T1000 (cell line): ENCODE measurements at places on chromosomes 12 and 14.

- DNase-seq, result no peak
These were observed 381.5 kb upstream of the STXBP6 start for GRCh38 chr14:25431211-25432076.

DNA sequence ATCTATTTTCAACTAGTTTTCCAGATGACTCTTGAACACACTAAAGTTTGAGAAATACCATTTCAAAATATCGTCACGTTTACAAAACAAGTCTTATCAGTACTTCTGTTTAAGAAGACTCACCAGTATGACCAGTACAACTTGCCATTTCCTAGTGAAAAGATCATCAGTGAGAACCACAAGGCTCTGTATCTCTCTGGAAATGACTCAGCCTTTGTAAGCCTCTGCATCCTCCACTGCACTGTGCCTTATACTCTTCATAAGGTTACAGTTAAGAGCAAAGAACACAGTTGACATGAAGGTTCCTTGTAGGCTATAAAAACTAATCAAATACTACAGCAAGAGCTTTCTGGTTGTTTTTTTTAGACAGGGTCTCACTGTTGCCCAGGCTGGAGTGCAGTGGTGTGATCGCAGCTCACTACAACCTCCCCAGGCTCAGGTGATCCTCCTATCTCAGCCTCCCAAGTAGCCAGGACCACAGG is 5.7 kb upstream of the VTI1B start:
- DNase-seq, result no peak

DNA sequence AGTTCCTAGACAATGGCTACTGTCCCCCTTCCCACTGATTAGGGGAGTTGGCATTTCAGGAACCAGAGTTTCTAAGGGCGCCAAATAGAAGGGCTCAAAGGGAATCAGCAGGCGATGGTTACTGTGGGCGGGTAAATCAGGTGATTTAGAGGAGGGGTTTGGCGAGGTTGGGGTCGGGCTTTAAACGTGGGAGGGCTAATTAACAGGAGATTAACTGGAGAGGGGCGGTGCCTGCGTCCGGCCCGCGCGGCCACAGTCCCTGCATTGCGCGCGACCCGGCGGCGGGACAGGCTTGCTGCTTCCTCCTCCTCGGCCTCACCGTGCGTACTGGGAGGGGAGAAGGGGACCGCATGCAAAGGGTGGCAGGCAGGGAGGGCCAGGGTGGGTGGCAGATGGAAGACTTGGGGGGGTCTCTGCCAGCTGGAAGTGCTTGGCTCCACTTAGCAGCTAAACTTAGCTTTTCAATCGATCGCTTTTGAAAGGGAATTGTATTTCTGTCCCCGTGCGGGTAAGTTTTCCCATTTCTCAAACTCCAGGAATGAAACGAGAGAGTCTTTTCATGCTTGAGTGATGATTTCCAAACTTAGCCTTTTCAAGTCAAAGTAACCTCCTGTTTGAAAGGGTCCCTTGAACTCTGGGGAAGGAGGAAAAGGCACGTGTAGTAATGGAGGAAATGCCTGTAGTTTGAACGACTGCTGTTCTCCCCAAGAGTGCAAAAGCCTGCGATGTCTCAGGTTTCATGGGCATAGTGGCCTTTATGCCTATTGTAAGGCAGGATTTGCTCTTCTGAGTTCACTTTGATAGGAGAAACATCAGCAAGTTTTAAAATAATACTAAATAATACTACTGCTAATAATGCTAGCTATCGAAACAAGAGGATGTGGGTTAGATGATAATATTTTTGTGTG is at the start of gene MGST1:
Gene MGST1, plus strand, starts transcription at position 255 of the 908 bp plus-strand sequence. CDS start 6,608 bp downstream, outside the sequence.
- no peak for DNase-seq

DNA sequence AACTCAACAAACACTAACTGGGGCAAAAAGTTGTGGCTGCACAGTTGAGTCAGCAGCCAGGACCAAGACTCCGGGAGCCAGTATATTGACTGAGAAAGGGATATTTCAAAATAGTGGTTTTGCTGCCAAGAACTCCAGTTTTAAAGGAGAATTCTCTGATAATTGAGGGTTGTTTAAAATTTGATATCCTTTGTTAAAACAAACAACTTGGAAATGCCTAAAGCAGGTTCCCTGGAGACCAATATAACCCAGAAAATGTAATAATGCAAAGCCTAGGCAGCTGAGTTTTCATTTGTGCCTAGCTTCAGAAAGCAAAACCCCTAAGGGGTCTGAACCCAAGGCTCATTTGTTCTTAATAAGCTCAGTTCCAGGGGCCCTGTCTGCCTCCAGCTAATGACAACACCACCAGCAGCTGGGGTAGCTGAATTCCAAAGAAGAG is 311.7 kb upstream of the CCDC196 start:
- no peak for DNase-seq

DNA sequence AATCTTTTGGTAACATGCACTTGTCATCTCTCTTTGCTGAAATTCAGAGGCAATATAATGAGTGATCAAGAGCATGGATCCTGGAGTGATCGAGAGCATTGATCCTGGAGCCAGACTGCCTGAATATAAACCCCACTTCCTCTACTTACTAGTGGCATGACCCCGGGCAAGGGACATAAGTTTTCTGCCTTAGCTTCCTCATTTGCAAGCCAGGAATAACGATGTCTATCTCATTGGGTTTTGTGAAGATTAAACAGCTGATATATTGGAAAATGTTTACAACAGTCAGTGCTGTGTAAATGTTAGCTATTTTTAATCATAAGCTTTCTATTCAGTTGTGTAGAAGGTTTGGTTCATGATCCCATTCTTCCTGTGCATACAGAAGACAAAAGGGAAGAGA is 2.4 kb upstream of the CSRNP2 start:
- no peak for DNase-seq

- DNase-seq, result no peak
These were observed 98.7 kb downstream of the ASCL4 start for GRCh38 chr12:107873223-107873622.

GRCh38 chr14:75976826-75977581 is 4.8 kb downstream of the TGFB3 start:
- DNase-seq, result no peak

DNA sequence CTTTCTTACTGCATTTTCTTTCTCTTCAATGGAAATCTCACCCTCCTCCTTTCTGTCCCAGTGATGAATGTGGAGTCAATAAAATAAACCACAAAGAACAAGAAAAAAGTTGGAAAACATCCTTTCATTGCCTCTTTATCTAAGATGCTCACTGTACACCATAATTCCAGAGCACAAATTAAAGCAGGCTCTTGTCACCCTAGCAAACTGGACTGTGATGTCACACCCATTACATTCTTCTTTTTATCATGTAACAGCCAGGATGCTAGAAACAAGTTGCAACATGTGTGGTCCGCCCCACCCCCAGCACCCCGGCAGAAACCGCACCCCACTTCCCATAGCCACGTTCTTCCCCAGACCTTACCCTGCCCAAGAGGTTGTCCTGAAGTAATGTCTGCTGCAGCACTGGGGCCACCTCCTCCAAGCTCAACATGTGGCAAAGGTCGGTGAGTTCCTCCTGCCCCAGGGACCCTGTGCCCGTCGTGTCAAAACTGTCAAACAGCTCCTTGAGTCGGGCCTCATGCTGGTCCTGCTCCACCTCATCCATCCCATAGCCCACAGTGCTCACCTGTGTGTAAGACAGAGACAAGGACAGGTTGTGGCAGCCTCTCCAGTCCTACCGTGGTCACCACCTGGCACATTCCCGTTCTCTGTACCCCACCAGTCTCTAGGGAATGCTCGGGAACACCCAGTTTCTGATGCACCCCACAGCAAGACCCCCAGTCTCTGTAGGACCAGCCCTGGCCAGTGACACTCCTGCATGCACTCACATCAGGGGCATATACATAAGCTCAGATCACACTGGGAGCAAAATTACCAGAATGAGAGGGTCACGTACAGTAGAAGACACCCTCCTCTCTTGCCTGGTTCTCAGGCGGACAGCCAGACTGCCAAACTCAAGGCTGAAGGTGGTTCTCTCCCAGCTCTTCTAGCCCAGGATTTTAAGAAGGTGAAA is 9.2 kb downstream of the NIN start:
- no peak for DNase-seq

GRCh38 chr12:12612358-12612757 is 682 bp downstream of the CREBL2 start:
- no peak for DNase-seq

GRCh38 chr12:115574826-115575225 is 702.7 kb downstream of the MED13L start:
- no peak for DNase-seq

DNA sequence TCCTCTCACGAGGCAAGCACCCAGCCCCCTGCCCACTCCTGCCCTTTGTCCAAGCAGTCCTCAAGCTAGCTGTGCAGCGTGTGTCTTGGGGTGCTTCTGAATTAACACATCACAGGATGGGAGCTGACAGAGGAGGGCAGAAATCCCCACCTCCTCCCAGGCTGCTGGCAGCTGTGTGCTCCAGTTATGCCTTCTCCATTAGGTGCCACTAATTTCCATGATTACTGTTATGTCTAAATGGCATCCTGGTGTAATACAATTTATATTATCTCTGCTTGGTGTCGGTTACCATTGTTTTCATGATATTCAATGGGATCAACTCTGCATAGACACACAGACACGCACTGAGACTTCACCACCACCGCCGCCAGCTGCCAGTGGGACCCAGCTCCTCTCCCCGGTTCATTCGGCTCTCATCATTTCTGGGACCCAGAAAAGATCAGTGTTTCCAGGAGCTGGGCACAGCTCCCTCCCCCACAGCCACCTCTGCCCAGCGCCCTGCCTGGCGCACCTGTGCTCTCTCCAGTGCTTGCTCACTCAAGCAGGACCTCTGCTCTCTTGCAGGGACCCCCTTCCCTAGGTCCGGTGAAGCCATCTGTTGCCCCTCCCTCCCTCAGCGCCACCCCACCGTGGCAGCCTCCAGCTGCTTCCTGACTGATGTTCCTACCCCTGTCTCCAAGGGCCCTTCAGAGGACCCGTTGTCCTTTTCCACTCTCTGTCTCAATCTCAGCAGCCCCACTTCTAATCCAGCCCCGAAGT is 167.5 kb upstream of the FKBP4 start:
- no peak for DNase-seq

DNA sequence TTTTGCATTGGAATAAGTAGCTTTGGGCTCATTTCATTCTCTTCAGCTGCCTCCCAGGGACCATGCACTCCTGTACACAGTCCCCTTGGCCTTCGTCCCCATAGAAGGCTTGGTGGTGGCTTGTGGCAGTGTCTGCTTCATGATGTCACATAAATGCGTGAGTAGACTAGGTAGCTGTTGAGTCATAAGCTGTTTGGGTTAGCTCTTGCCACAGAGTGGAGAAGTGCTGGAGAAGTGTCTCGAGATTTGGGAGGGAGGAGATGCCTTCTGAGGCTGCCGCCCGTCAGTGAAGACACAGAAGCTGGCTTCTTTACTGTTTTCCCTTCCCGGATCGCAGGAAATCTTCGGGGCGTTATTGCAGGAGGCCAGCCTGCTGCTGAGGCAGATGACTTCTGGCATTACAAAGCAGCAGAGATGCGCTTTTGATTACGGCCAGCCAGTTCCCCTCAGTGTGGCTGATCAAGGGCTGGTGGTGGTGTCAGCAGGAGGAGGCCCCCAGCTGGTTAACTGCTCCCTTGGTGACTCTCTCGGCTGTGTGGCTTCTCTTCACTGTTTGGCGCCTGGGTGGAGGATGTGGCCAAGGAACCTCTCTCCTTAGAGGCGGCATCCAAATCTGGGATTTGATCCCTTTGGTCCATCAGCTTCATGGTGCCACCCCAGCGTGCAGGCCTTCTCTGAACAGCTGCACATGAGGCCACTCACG is 67.6 kb downstream of the AACS start:
- DNase-seq, result no peak

DNA sequence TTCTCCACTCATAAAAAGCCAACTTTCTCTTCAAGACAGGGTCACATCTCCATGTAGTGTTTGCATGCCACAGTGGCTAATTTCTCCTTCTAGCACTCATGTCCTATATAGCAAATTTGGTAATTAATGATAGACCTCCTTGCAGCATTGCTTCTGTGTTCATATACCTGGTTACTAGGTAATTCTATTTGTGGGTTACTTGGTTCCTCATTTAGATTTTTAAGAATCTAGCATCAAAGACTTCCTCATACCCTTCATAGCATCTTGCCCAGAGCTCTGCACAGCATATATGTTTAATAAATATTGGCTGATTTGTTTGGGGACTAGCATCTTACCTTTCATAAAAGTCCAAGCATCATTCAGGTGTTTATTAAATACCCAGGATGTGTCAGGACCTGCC is 152.1 kb downstream of the DUSP6 start:
- no peak for DNase-seq

DNA sequence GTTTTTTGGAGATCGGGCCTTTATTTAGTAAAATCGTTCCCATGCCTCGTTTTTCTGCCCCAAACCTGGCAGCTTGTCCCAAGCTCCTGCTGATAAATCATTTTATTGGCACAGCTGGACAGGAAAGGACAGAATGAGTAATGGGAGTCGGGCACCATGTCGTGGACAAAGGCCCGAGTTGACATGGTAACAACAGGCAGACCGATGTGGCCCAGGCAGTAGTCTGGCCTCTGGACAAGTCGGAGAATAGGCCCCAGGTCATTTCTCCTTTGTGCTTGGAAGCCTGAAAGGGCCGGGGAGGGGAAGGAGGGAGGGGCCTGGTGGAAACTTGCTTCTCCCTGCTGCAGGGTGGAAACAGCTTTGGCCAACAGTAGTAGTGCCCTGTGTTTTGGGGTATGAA is 234.9 kb downstream of the SUDS3 start:
- DNase-seq, result no peak

- DNase-seq, result no peak
These were observed 133.2 kb downstream of the SCARB1 start for GRCh38 chr12:124730455-124730932.

GRCh38 chr12:105198961-105199360 is 37.0 kb downstream of the APPL2 start:
- no peak for DNase-seq

- DNase-seq, result no peak
These were observed 46.3 kb downstream of the APAF1 start for GRCh38 chr12:98691351-98691750.

- DNase-seq, result no peak
These were observed 42.1 kb downstream of the CIT start for GRCh38 chr12:119835068-119835467.

GRCh38 chr12:118999107-118999506 is 17.8 kb downstream of the SRRM4 start:
- DNase-seq, result no peak

- DNase-seq, result no peak
These were observed 273.9 kb downstream of the TRHDE start for GRCh38 chr12:72546106-72546505.

- DNase-seq, result no peak
These were observed 174.4 kb downstream of the TMEM121 start for GRCh38 chr14:105700622-105701288.

GRCh38 chr14:75783184-75783583 is 122.1 kb downstream of the TTLL5 start:
- no peak for DNase-seq

- no peak for DNase-seq
These were observed 3.1 kb upstream of the BORCS5 start for GRCh38 chr12:12353807-12354206.

DNA sequence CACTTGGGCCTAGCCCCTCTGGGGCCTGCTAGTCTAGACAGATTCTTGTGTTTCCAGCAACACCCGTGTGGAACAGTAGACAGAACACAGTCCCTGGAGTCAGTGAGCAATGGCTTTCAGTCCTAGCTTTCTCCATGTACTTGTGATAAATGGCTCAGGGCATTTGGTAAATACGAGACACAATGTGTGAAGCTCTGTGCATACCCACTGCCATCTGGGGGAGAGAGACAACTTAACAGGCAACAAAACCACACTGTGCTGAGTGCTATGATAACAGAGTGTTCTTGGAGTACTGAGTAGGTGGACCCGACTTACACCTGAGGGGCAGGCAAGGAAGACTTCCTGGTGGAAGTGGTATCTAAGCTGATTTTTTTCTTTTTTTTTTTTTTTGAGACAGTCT is 86.3 kb upstream of the TBX3 start:
- no peak for DNase-seq
